Esophagus mucosa (tissue), 1 donor: ENCODE measurements at places on chromosomes 5 and 9. TPM values are rescaled to one million over a fixed set of nuclear protein-coding genes. Genes with fewer than 3 reads are reported as not detected.
A peak's percentile ranks its signal among the peaks of the same experiment; 100 is the strongest.

GRCh38 chr5:74643111-74643562, 2.6 kb upstream of the ENC1 start:
- peak; percentile 68 for ATAC-seq

NPR3 gene
- total RNA-seq = 12.6 TPM

SHISAL2B gene
- total RNA-seq = not detected

DNA sequence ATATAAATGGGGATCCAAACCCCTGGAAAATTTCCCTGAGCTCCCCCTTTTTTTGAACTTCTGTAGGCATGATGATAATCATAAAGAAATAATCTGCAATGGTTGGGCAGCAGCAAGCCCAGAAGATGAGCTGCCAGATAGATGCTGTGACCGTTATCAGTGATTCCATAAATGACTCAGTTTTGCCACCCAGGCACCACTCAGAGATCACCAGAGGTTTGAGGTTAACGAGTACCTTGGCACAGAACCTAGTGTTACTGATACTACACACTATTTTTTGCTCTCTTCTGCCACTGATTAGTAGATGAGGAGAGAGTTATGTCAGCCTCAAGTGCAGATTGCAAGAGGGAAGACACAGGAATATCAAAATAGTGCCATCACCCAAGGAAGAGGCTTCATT, 199.3 kb upstream of the PTGER4 start:
- ATAC-seq = no peak

ANXA2R gene
- total RNA-seq = 1.8 TPM

GRCh38 chr9:138046641-138047301, 169.2 kb downstream of the CACNA1B start:
- ATAC-seq = no peak

BSPRY gene
- total RNA-seq = 37.6 TPM

- ATAC-seq = no peak
Observed at GRCh38 chr5:72189146-72189545, 81.9 kb downstream of the MAP1B start.

GRCh38 chr5:133933670-133934295, 34.6 kb downstream of the C5orf15 start:
- ATAC-seq = no peak

GABRA6 gene
- total RNA-seq = not detected

DNA sequence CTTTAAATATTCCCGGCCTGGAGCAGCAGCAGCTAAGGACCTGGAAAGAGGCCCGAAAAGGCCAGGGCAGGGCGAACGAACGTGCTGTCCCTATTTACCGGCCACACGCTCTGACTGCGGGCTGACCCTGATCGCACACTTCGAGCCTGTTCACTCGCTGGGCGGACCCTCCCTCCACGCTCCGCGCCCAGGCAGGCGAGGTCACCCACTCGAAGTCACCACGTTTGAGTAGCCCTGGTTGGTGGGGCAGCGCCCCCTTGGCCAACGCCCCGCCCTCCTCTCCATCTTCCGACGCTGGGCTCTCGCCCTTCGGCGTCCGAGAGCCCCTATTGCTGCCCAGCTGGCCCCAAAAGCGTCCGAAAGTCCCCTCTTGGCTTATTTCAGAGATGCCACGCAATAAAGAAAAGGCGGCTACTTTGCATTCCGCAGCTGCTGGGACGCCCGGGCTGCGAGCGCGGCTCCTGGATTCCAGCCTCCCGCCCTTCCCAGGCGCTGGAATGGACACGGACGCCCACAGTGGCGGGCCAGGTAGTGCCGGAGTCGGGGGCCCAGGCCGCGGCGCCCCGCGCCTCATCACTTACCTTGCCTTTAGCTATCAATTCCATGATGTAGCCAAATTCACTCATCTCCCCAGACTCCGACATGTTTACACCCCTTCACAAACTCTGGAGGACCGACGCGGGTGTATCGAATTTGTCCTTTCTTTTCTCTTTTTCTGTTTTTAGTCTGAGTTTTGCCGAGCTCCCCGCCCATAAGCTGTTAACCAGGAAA, 9.9 kb upstream of the TRIM36 start:
- no peak for ATAC-seq

PCDH1 gene
- 62.7 TPM for total RNA-seq

DNA sequence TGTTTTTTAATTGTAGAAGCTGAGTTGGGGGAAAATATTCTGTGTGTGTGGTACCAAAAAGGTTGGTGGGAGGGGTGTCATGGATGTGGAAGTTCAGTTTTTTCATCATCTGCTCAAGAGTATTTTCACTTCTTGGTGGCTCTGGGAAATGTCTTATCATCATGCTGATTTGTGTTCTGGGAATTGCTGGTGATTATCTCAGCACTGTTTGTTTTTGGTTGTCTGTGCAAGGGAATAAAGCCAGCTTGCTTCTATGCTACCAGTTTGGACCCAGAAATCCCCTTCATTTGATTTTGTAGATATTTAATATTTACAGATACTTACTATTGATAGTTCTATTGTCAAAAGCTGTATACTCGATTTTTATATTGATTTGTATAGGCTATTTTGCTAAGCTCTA, 2289.7 kb downstream of the MAT2B start:
- no peak for ATAC-seq

DHFR gene
- total RNA-seq = 15.2 TPM

DNA sequence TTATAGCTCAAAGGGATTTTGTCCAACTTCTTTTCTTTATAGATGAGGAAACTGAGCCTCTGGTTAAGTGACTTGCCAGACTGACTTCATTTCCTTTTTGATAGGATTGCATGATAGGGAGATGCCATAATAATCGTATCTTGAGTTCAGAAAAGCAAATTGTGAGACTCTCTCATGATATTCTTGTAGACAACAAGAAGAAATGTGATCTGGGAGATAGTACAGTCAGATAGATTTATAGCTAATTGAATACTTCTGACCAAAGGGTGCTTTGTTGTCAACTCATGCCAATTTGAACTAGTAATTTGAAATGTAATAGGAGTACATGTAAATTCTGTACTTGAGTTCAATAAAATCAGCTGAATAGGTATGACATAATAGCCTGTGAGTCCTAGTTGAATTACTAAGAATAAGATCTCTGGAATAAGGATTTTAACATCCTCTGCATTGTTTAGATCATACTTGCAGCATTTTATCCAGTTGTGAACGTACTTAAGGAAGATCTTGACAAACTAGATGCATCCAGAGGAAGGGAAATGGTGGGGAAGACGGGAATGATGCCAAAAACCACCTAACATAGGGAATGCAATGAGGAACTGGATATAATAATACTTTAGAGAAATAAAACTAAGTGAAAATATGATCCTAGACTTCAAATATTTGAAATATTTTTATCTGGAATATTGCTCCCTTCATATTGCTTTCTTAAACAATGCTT, 25.5 kb downstream of the CWC27 start:
- no peak for ATAC-seq

- ATAC-seq = no peak
Observed at GRCh38 chr9:89530726-89531125, 32.8 kb upstream of the SEMA4D start.

GRCh38 chr9:128160603-128160987, 530 bp downstream of the BBLN start:
- peak; percentile 1 for ATAC-seq

DNA sequence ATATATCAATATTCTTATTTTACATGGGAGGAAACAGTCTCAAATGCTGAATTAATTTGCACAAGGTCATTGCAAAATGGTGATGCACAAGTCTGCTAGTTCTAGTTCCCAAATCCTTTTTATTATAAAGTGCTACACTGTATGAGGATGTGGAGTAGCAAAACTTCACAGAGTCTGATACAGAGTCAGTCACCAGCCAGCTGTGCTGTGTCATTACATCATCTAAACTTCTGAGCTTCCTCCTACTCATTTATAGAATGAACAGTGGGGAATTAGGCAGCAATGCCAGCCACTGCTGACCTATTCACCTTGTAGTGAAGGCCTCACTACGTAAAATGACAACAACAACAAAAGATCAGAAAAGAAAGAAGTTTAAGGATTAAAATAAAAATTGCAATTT, 357.8 kb downstream of the TMEM167A start:
- ATAC-seq = no peak

FOXI1 gene
- 0.16 TPM for total RNA-seq

GRCh38 chr9:125284855-125285254, 23.2 kb downstream of the GAPVD1 start:
- ATAC-seq = no peak

DNA sequence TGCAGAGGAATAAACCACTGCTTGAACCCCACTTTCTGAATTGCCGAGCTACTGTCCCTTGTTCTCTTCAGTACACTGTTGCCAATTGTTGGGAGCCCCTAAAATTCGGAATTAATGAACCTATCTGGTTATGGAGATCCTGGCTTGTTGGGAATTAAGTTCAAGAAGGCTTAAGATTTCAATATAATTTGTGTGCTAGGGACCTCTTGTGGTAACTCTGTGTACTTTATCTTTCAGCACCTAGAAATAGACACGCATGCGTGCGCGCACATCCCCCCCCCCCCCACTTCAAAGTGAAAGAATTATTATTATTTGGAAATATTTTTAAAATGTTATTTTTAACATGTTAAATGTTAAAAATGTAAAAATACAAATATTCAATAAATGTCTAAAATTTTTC, 53.3 kb upstream of the FAM169A start:
- ATAC-seq = peak; percentile 58

- no peak for ATAC-seq
Observed at GRCh38 chr5:73318308-73318719, 130.3 kb downstream of the FOXD1 start.

- no peak for ATAC-seq
Observed at GRCh38 chr9:104075801-104076753, 18.0 kb upstream of the SMC2 start.

ACOT12 gene
- total RNA-seq = not detected

DNA sequence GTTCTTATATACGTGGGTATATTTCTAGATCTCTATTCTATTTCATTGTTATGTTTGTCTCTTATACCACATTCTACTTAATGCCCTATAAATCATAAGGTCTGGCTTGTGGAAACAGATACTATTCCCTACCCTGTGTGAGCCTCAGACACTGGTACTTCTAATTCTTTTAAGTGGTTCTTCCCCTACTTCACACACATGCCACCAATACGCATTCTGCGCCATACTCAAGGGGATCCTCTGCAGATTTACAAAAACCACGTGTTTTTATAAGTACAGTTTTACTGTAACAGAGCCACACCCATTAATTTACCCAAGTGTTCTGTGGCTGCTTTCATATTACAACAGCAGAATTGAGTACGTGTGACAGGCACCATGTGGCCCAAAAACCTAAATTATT, 195.6 kb downstream of the SAXO1 start:
- no peak for ATAC-seq

DNA sequence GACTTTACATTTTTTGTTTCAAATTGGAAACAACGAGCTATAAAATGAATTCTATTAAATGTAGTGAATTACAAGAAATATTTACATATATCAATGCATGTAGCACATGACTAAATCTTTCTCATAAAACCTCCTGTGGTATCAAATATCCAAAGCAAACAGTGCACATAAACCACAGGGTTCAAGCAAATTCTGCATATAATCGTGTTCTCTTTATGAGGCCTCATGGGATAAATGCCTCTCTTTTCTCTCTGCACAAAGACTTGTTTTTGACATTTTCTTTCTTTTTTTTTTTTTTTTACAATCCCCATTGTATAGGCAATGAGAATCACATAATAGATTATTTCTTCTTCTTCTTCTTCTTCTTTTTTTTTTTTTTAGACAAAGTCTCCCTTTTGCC, 1117.2 kb upstream of the DMAC1 start:
- ATAC-seq = no peak

DNA sequence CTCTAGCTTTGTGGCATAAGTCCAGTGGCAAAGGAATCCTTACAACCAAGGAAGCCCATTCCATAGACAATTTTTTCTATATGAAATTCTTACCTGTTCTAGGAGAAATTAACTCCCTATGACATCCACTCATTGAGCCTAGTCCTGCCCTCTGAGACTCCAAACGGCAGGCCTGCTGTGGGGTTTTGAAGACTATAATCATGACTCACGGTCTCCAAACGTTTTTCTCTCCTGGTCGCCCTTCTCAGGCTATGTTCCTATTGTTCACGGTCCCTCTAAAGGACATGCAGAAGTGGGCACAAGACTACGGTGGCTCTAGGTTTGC, 611 bp downstream of the EXOSC3 start:
- ATAC-seq = peak; percentile 40

GRCh38 chr5:140840978-140841962, at the start of gene PCDHA8:
Gene PCDHA8 (plus strand): TSS chr5:140841187. CDS start chr5:140841322, 135 bp downstream.
- ATAC-seq = no peak

DNA sequence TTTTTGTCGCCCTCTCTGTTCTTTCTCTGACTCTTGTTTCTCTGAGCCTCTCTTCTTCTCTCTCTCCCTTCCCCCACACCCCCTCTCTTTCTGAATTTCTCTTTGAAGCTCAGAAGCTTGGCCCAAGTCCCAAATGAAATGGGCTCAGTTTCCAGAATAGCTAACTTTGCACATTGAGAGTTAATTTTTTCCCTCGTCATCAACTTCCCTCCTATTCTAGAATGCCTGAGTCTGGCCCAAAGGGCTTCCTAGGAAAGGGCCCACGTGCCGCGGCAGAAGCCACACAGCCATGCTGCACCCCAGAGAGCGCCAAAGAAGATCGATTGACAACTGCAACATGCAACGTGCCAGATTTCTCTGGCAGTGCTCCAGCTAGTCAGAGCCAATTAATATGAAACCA, 588.8 kb upstream of the KLF4 start:
- ATAC-seq = no peak

DNA sequence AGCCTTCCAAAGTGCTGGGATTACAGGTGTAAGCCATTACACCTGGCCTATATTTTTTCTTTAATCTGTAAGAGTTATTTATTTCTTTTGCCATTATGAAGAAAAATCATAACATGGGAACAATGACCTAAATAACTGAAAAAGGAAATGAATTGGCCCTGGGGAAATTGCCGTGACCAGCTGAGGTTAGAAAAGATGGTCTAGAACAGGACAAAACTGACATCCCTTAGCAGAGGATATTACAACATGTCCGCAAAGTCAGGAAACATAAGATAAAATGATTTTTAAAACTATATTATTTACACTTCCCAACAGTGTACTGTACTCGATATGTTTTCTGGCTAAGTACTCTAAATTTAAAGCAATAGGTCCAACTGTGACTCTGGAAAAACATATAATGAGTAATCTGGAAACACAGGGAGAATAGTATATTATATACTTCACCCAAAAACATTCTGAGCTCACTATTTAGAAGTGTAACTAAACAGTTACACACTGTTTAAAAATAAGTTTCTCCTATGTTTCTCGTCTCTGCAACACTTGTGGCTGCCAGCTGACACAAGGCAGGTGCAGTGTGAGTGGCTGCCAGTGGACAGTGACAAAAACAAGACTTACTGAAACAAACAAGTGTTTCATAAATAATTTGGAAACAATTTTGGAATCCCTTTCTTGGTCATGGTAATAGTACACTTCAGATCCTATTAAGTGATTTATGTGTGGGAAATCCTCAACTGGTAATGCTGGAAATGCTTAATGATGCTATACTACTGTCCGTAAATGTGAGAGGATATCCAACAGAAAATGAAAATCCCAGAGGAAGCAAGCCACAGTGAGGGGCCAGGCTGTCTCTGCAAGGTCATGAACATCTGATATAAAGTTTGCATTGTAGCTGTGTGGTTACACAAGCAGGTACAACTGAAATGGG, 69.1 kb downstream of the C9orf85 start:
- no peak for ATAC-seq

- ATAC-seq = peak; percentile 68
Observed at GRCh38 chr5:141814064-141814964, 63.9 kb downstream of the PCDH1 start.

- ATAC-seq = peak; percentile 70
Observed at GRCh38 chr9:133008824-133009223, 22.0 kb upstream of the GTF3C5 start.
